Activated CD4-positive, alpha-beta memory T cell treated with anti-CD3 and anti-CD28 coated beads, Interleukin-2, amount 10 ng/mL, durations not matched to agents 7 days and 5 days (primary cell): ENCODE measurements at places on chromosomes 13 and 19. TPM values are rescaled to one million over a fixed set of nuclear protein-coding genes. Genes with fewer than 3 reads are reported as not detected.

COX6B2 gene
- total RNA-seq = 2.0 TPM

CEACAM5 gene
- not detected for total RNA-seq

GRCh38 chr13:100636004-100636403, 38.6 kb downstream of the TMTC4 start:
- H3K27ac ChIP-seq = no peak overlapping the region
- no peaks in the 10 kb centered on the region for H3K27me3 ChIP-seq
- DNase-seq = no peak
- peaks cover 46% of the 10 kb centered on the region for H3K36me3 ChIP-seq

LYPD3 gene
- 0.63 TPM for total RNA-seq

NOP53 gene
- total RNA-seq = 271 TPM

DNA sequence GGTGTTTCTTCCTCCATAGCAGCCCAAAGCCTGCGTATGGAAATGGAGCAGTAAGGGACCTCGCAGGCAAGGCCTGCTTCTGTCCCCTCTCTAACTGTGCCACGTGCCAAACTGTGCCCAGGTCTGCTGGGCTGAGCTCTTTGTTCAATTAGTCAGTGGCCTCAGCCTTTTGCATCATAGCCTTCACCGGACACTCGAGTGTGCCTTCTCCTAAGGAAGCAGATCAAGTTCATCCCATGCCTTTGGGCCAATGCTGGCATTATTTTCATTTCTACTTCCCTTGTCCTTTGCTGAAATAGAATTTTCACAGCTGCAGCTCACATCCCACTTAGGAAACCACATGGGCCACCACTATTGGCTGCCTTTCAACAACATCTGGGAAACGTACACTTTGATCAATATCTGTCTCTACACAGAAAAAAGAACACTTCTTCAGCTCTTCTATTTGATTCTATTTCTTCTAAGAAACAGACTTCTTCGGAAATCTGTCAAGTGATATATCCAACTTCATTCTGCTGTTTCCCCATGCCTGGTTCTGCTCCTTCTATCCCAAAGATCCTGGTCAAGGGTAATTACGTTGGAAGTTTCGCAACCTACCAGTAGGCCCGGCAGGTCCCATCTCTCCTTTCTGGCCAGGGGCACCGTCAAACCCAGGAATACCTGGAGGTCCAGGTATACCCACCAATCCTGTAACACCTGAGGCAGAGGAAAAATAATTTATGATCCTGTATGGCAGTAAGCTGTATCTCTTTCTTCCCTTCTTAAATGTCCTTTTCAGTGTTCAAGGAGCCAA, 143.9 kb downstream of the COL4A1 start:
- no peaks in the 10 kb centered on the region for H3K4me1 ChIP-seq
- no peak overlapping the region for H3K27ac ChIP-seq
- H3K36me3 ChIP-seq = no peaks in the 10 kb centered on the region
- DNase-seq = no peak
- H3K4me3 ChIP-seq = no peak overlapping the region
- no peaks in the 10 kb centered on the region for H3K27me3 ChIP-seq

- DNase-seq = no peak
- no peak overlapping the region for H3K4me3 ChIP-seq
- no peaks in the 10 kb centered on the region for H3K36me3 ChIP-seq
Observed at GRCh38 chr19:29890392-29890791, 51.6 kb upstream of the URI1 start.

ADM5 gene
- 2.6 TPM for total RNA-seq

DNA sequence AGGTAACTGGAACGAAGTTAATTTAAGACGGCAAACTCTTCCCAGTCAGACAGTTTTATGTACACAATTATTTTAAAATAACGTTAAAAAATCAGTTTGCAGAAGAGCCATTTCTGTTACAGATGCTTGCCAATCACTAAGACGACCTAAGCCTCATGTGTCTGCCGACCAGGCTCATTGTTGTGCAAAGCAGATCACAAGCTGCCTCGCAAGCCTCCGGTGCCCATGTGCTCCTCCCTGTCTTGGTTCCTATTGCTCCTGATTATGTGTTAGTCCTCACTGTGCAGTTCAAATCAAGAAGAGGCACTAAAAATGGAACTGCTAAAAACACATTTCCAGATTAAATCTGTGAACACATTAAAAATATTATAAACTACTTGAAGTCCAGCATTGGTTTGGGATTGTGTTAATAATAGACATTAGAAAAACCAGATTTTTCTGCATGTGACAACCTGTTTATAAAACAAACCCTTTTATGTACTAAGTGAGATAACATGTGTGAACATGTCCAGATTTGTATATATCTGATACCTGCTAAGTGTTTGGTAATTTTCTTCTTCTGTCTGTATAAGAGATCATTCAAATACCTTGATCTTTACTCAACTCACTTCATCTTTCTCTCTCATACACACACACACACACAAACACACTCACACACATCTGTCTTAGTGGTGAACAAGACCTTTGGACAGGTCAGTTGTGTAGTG, 81.9 kb upstream of the SLC15A1 start:
- no peak for DNase-seq
- H3K27me3 ChIP-seq = no peaks in the 10 kb centered on the region
- H3K4me1 ChIP-seq = no peaks in the 10 kb centered on the region
- H3K27ac ChIP-seq = no peak overlapping the region

GPR12 gene
- not detected for total RNA-seq

ZNF808 gene
- 42.6 TPM for total RNA-seq

DNA sequence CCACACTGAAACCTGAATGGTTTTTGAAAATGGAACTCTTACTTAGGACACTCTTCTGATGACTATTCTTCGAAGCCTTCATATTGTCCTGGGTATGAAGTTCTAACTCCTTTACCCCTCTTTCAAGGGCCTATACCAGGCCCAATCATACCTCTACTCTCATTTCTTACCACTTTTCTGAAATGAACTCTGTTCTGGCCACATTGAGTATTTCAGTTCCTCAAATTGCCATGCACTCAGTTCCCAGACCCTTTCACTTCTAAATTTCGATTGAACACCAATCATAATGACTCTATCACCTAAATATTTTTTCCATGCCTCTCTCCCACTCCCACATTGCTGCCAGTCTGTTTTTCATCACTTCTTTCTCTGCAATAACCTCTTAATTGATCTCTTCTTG, 53.7 kb downstream of the LACC1 start:
- H3K27me3 ChIP-seq = peaks cover 27% of the 10 kb centered on the region
- DNase-seq = no peak
- no peaks in the 10 kb centered on the region for H3K36me3 ChIP-seq
- no peak overlapping the region for H3K4me3 ChIP-seq
- H3K27ac ChIP-seq = no peak overlapping the region

DNA sequence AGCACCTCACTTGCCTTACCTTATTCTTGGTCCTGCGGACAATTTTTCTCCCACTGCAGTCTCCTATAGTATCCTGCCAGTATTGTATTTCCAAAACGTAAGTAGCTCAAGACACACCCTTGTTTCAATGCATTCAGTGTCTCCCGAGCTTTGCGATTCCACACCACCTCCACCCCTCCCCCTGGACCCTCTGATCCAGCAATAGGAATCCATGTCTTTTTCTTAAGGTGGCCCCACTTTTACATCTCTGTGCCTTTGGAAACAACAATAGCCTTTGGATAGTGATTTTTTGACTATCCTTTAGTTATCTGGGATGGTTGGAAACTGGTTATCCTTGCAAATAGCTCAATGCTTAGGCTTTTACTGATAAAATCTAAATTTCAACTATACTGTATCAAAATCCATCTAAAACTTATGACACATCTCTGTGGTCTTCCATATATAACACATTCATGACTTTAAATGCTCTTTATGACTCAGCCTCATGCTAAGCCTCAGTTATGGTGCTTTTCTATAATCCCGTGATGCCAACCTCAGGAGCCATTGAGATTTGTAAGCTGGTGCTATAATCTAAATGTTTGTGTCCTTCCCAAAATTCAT, 27.1 kb downstream of the FAM216B start:
- H3K27ac ChIP-seq = no peak overlapping the region
- H3K36me3 ChIP-seq = no peaks in the 10 kb centered on the region
- peaks cover 11% of the 10 kb centered on the region for H3K4me1 ChIP-seq
- DNase-seq = no peak
- no peak overlapping the region for H3K4me3 ChIP-seq

DNA sequence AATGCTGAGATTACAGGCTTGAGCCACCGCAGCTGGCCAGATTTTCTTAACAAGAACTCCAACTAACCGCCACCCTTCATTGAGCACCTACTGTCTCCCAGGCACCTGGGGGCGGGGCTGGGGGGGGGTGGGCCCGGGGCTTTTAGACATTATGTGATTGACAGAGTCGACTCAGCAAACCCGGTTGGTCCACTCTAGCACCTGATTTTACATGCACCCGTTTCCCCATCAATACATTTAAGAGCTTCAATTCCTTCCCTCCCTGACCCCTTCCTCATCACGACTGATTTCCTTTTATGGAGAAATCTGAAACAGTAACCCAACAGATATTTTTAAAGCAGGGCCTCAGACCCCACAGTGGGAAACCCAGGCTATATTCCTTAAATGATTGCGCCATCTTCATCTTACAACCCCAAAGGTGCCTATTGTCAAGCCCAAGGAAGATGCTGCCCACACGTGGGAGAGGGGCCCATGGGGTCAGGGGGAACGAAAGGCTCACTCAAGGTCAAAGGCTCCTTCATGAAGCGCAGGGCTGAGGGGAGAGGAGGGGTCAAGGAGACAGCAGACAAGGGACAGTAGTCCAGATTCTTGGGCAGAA, 1.8 kb downstream of the INSR start:
- peaks cover 32% of the 10 kb centered on the region for H3K27me3 ChIP-seq
- peak overlapping the region; percentile 31 for H3K4me3 ChIP-seq
- no peaks in the 10 kb centered on the region for H3K36me3 ChIP-seq
- H3K4me1 ChIP-seq = peaks cover 12% of the 10 kb centered on the region
- no peak overlapping the region for H3K27ac ChIP-seq

- no peak for DNase-seq
- H3K4me3 ChIP-seq = no peak overlapping the region
- H3K27ac ChIP-seq = no peak overlapping the region
- peaks cover 9% of the 10 kb centered on the region for H3K27me3 ChIP-seq
- H3K4me1 ChIP-seq = no peaks in the 10 kb centered on the region
- no peaks in the 10 kb centered on the region for H3K36me3 ChIP-seq
Observed at GRCh38 chr13:72651144-72651543, 76.3 kb downstream of the MZT1 start.

PDCD2L gene
- total RNA-seq = 8.0 TPM

DNA sequence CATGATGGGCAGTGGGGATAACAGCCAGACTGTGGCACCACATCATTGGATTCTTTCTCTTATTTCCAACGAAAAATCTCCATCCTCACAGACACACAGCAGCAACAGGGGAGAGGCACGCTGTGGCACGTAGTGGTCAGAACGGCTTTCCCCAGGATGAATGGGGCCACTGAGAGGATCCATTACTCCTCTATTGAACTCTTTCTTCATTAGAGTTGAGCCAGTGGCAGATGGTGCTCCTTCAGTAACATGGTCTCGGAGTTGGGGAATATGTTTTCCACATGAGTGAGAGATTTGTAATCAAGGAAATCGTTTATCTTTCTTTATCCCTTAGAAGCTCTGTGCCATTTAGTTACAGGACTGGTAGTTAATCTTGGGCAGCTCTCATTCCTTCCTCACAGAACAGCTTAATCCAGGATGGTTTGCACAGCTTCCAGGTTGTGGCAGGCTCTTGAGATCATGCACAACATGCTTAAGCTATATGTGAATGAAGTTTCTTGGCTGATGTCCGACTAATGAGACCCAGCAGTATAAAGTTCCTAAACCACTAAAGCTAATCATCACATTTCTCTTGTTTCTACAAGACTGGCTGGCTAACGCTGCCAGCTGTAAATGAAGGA, 180.5 kb upstream of the SLC10A2 start:
- no peak overlapping the region for H3K27ac ChIP-seq
- no peak for DNase-seq
- H3K4me1 ChIP-seq = no peaks in the 10 kb centered on the region
- H3K36me3 ChIP-seq = no peaks in the 10 kb centered on the region
- no peaks in the 10 kb centered on the region for H3K27me3 ChIP-seq
- no peak overlapping the region for H3K4me3 ChIP-seq

GPR4 gene
- not detected for total RNA-seq

GRCh38 chr19:39246951-39247669, 1.5 kb downstream of the IFNL4 start:
- H3K27ac ChIP-seq = no peak overlapping the region
- no peaks in the 10 kb centered on the region for H3K36me3 ChIP-seq
- DNase-seq = no peak
- H3K4me1 ChIP-seq = peaks cover 4% of the 10 kb centered on the region

DNA sequence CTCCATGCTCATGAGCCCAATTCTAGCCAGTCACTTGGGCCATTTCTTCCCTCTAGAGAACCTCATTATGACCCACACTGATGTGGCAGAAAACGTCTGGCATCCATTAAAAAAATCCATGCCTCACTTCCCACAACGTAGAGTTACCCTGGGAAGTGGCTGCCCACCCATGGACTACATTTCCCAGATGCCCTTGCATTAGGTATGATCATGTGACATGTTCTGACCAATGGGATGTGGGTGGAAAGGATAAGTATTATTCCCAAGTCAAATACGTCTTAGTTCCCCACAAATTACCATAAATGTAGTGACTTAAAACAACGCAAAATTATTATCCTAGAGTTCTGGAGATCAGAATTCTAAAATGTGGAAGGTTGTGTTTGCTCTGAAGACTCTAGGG, 47.9 kb upstream of the ZNRF4 start:
- no peaks in the 10 kb centered on the region for H3K27me3 ChIP-seq
- no peak overlapping the region for H3K27ac ChIP-seq
- no peaks in the 10 kb centered on the region for H3K36me3 ChIP-seq
- H3K4me3 ChIP-seq = no peak overlapping the region

WDR62 gene
- total RNA-seq = 24.1 TPM

GRCh38 chr19:14786421-14786851, 8.1 kb upstream of the ADGRE2 start:
- H3K27ac ChIP-seq = no peak overlapping the region
- peaks cover 20% of the 10 kb centered on the region for H3K4me1 ChIP-seq
- H3K36me3 ChIP-seq = no peaks in the 10 kb centered on the region
- peak; percentile 25 for DNase-seq
- H3K4me3 ChIP-seq = no peak overlapping the region

GRCh38 chr19:1183543-1184172, 9.6 kb upstream of the SBNO2 start:
- peaks cover 5% of the 10 kb centered on the region for H3K27me3 ChIP-seq
- peaks cover 20% of the 10 kb centered on the region for H3K4me1 ChIP-seq
- no peak overlapping the region for H3K4me3 ChIP-seq

CD33 gene
- total RNA-seq = 21.1 TPM
